ENCODE measurements at places on chromosomes 7 and 10.

- no peaks in the 10 kb centered on the region for H3K36me3 ChIP-seq
- no peaks in the 10 kb centered on the region for H3K27me3 ChIP-seq
- no peak overlapping the region for H3K27ac ChIP-seq
- no peaks in the 10 kb centered on the region for H3K4me1 ChIP-seq
- DNase-seq, result no peak
Observed at GRCh38 chr10:54691331-54691730, 109.7 kb downstream of the PCDH15 start.

- H3K27me3 ChIP-seq, result no peaks in the 10 kb centered on the region
- H3K4me3 ChIP-seq, result no peak overlapping the region
- no peaks in the 10 kb centered on the region for H3K36me3 ChIP-seq
- DNase-seq, result no peak
Observed at GRCh38 chr10:26571655-26572054, 125.8 kb upstream of the PDSS1 start.

GRCh38 chr10:4243651-4244050 lies 458.6 kb upstream of the KLF6 start:
- H3K36me3 ChIP-seq, result no peaks in the 10 kb centered on the region
- H3K4me3 ChIP-seq, result no peak overlapping the region
- H3K27me3 ChIP-seq, result no peaks in the 10 kb centered on the region
- no peaks in the 10 kb centered on the region for H3K4me1 ChIP-seq
- no peak overlapping the region for H3K27ac ChIP-seq

DNA sequence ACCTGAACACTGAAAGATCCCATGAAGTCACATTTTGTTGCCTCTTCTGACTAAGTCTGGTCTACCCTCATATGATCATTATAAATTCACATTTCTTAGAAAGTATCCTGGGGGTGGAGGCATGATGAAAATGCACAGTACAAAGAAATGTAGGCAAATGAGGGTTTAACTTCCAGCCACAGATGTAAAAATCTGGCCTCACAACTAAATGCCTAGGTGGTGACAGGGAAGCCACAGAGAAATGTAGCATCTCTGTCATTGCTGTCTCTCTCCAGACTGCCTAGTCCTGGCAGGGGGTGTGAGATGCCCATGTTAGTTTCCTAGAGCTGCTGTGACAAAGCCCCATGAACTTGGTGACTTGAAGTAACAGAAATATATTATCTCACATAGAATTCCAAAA lies 395.9 kb downstream of the SORCS3 start:
- no peaks in the 10 kb centered on the region for H3K36me3 ChIP-seq
- H3K27ac ChIP-seq, result no peak overlapping the region
- no peak for DNase-seq
- H3K4me1 ChIP-seq, result no peaks in the 10 kb centered on the region

DNA sequence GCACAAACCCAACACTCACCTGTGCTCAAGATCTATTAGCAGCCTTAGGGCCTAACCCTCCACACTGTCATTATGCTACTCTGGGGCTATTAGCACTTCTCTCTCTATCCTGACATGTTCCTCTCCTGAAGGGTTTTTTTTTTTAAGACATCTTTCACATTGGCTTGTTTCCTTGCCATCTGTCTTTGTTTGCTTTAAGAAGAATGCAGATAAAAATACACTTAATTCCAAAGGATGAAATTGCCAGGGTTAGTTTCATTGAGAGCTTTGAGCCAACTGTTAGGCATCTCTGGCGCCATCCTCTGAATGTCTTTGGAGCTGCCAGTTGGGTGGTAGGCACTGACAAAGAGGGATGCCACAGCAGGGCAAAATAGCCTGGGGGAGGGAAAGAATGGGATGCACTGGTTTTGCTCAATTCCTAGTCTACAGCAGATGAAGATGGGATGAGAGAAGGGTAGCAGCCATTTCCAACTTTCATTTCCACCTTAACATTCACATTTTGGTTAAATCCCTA lies 399.2 kb downstream of the SORCS1 start:
- no peak for DNase-seq
- H3K36me3 ChIP-seq, result no peaks in the 10 kb centered on the region
- H3K27me3 ChIP-seq, result no peaks in the 10 kb centered on the region
- H3K4me3 ChIP-seq, result no peak overlapping the region
- no peak overlapping the region for H3K27ac ChIP-seq
- H3K4me1 ChIP-seq, result no peaks in the 10 kb centered on the region

- no peaks in the 10 kb centered on the region for H3K4me1 ChIP-seq
- H3K4me3 ChIP-seq, result no peak overlapping the region
- H3K36me3 ChIP-seq, result no peaks in the 10 kb centered on the region
- no peak overlapping the region for H3K27ac ChIP-seq
- peaks cover 49% of the 10 kb centered on the region for H3K27me3 ChIP-seq
Observed at GRCh38 chr7:96998744-96999143, 6.6 kb upstream of the DLX6 start.

DNA sequence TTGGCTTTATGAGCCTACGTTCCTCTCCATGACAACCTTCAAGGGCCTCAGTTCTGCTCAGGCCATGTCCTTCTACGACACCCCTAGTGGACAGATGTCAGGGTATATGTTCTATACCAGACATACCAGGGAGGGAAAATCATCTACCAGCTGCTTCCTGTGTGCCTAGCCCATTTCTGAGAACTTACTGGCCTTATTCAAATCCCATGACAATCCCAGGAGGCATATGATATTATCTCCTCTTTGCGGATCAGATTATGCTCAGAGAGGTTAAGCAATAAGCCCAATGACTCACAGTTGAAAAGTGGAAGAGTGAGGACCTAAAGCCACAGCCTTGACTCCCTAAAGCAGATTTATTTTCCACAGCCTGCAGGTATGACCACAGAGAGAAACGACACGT lies 139.3 kb downstream of the GLI3 start:
- H3K27ac ChIP-seq, result no peak overlapping the region
- peaks cover 5% of the 10 kb centered on the region for H3K4me1 ChIP-seq
- H3K4me3 ChIP-seq, result no peak overlapping the region
- H3K27me3 ChIP-seq, result no peaks in the 10 kb centered on the region
